ENCODE measurements at places on chromosomes 5 and 9.

GRCh38 chr9:136219276-136219675 lies 14.3 kb upstream of the LHX3 start:
- no peak for DNase-seq

DNA sequence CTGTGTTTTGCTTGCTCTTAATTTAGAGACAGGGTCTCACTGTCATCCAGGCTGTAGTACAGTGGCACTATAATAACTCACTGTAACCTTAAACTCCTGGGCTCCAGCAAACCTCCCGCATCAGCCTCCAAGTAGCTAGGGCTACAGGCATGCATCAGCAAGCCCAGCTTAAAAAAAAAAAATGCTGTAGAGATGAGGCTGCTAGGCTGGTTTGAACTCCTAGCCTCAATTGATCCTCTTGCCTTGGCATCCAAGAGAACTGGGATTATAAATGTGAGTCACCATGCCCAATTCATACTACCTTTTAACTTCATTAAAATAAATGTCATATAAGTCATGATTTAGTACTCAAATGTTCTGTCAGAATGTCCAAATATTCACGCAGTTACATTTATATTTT lies 2195.7 kb upstream of the C9orf72 start:
- DNase-seq: no peak

GRCh38 chr5:31783086-31783645 lies 144.2 kb downstream of the PDZD2 start:
- no peak for DNase-seq

DNA sequence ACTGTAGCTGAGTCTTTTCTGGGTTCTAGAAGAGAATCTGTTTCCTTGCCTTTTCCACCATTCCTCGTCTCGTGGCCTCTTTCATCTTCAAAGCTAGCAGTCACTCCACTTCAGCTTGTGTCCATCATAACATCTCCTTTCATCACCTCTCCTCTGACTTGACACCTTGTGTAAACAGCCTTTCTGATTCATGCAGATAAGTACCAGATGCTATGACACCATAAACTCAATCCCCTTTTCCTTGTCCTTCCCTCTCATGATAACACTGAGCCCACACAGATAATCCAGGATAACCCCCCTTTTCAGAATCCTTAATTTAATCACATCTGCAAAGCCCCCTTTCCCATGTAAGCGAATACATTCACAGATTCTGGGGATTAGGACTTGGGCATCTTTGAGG lies 95.5 kb downstream of the SNX24 start:
- no peak for DNase-seq

DNA sequence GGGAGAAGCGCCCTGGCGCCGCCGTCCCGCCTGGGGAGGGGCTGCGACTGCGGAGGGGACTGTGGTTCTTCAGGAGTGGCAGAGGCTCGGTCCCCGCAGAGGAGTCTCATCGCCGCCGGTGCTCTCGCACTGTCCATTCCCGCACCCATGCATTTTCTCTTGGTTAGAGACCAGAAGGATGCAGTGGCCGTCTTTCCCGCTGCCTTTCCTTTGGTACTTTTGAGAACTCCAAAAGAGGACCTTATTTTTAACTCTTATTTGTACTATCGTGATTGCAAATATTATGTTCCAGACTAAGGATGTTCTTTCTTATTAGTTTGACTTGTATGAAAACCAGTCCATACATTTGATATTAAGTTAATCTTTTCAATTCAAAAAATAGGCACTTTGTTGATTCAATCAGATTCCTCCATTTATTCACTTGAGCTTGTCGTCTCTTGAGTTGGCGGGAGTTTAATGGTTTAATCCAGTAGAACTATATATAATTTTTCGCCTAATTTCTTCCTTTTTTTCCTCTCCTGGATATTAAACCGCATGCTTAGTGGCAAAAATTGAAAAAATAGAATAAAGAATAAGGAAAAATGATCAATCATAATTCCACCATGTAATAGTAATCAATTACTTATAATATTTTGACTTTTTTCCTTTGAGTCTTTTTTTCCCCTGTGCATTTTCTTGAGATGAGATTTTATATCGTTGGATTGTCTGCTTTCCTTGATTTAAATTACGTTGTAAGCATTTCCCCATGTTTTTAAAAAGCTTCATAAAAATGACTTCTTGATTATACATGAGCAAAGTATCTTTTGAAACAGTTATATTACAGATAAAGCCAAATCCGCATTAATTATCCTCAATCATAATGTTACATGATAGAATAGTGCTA lies 861 bp downstream of the ZFYVE16 start:
- no peak for DNase-seq

DNA sequence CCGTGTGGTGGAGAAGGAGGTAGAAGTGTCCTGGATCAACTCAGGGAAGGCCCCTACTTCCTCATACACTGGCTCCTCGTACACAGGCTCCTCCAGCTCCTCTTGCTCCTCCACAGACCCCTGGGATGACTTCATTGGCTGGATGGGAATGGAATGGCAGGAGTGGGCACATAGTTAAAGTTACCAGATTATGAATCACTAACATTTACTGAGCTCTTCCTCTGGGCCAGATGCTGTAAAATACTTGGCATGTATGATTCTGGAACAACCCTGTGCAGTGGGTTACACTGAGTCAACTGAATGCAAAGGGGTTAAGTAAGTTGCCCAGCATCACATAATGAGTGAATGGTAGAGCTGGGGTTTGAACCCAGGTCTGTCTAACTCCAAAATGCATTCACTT lies 3.1 kb upstream of the FCHSD1 start:
- DNase-seq: no peak

GRCh38 chr9:73131461-73131860 lies 20.2 kb upstream of the ANXA1 start:
- no peak for DNase-seq

- peak; percentile 84 for DNase-seq
Observed at GRCh38 chr5:100903039-100903887, at the start of gene ST8SIA4. TSS of gene ST8SIA4 (minus strand) at chr5:100903282. CDS start at chr5:100902955, 327 bp downstream.

GRCh38 chr9:23686896-23687295 lies 139.1 kb downstream of the ELAVL2 start:
- no peak for DNase-seq

GRCh38 chr5:16899171-16899570 lies 36.9 kb downstream of the MYO10 start:
- DNase-seq: no peak

GRCh38 chr9:107637421-107638420 lies 148.2 kb upstream of the KLF4 start:
- no peak for DNase-seq

GRCh38 chr5:133110709-133111108 lies 58.9 kb downstream of the HSPA4 start:
- no peak for DNase-seq

DNA sequence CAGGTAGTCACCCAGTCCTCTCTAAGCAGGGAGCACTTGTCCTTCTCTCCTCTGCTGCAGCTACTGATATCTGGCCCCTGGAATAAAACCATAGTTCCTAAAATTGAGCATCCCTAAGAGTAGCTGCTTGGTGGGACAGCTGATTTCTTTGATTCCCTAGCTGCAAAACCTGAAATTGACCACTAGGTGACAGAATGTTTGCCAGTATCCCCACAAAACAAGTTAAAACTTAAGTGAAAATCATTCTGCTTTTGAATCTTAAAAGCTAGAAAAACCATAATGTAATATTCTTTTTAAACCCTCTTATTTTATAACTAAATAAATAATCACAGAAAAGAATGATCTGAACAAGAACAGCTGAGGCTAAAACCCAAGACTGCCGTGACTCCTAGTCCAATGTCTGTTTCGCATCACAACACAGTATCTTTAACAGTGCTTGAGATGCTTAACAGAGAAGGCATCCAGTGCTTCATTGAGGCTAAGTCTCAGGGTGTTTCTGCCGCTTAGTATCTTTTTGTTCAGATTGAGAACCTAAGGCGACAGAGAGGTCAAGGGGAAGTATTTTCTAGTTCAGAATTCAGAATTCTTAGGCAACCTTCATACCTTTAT lies 24.4 kb upstream of the TAL2 start:
- DNase-seq: no peak

DNA sequence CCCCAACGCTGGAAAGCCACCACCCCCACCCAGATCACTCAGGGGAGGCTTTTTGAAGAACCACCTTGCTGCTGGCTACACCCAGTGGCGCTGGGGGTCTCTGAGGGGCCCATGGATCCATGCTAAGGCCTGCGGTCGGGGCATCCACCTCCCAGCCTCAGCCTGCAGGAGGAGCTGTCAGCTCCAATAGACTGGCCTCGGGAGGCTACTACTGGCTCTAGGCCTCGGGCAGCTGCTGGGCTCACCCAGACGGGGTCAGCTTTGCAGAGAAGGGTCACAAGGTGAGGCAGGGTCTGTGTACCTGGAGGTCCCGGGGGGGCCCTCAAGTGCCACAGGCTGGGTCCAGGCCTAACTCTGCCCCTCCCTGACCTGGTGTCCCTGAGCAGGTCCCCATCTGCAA lies 193.7 kb downstream of the OLFM1 start:
- DNase-seq: no peak

DNA sequence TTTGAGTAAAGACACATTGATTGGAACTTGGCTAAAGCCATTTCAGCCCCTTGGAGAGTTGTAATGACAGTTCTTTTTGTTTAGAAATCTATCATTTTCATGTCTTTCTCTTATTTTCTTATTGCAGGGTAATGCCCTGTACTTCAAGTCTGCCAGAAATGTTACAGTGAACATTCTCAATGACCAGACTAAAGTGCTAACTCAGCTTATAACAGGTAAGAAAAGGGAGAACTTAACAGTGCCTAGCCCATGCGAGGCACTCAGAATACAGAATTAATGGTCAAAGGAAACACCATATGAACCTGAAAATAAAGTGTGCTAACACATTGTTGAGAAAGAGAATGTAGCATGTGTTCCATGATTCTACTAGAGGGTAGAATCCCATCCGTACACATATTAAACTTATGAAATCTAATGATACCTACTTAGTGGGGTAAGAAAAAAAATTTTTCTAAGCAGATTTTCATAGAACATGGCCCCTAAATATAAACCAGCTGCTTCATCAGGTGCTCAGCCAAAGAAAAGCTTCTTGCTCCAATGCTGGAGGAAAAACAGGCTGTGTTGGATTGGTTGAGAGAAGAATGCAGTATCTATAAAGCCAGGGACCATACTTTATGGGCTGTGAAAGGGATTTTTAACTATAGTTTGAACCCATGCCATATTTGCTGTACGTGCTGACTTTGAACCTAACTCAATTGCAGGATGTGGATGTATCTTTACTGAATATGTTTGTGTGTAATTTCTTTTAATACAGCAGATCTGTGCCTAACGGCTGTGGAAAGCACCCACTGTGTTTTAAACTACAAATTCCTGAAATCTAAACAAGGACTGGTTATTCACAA lies 260.8 kb upstream of the PPP1R2B start:
- no peak for DNase-seq

DNA sequence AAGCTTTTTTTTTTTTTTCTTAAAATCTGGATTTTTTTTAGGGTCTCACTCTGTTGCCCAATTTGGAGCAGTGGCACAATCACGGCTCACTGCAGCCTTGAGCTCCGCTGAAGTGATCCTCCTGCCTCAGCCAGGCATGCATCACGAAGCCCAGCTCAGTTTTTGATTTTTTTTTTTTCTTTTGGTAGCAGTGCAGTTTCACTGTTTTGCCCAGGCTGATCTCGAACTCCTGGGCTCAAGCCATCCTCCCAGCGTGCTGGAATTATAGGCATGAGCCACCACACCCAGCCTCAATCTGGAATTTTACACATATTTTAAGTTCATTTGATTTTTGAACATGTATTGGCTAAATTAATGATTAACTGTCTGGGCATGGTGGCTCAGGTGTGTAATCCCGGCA lies 36.3 kb downstream of the TRIO start:
- no peak for DNase-seq

DNA sequence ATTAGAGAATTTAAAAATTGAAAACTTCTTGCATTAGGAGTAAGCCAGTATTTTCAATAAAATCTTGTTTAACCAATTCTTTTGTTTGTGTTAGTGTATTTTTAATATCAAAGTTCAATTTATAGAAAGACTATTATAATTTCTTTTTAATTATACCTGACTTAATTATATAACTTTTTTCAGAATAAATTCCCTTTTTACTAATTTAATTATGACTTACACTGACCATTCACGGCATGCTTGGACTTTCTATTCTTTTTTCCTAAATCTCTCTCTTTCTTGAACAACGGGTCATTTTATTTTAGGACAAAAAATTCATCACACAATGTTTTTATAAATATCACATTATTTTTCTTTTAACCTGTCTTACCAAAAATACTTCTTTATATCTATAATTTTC lies 555.3 kb upstream of the PTGER4 start:
- DNase-seq: no peak

DNA sequence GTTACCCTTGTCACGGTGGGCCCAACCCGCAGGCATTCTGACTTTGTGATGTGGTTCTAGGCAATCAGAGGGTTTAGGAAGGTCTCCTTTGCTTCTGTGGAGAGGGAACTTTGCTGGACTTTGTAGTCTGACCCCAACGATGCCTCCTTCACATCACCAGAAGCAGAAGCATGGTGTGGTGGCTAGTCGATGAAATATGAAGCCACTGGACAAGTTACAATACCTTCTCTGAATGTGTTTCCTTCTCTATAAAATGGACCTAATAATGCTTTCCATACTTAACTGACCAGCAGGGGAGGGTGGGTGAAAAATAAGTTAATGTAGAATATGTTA lies 607 bp downstream of the SPEF2 start:
- DNase-seq: no peak

- DNase-seq: peak; percentile 41
Observed at GRCh38 chr5:32076699-32077695, 97.1 kb downstream of the GOLPH3 start.

- no peak for DNase-seq
Observed at GRCh38 chr5:134651531-134651930, 2.9 kb downstream of the SEC24A start.

GRCh38 chr5:67170767-67171166 lies 25.8 kb downstream of the CD180 start:
- DNase-seq: no peak

GRCh38 chr5:101346906-101347305 lies 443.8 kb upstream of the ST8SIA4 start:
- no peak for DNase-seq

GRCh38 chr5:155679530-155679929 lies 647.4 kb upstream of the SGCD start:
- DNase-seq: no peak

GRCh38 chr9:107557236-107557990 lies 67.8 kb upstream of the KLF4 start:
- no peak for DNase-seq

Measured in CD4-positive, alpha-beta T cell (primary cell).